ENCODE measurements at places on chromosomes 4 and X. TPM values are rescaled to one million over a fixed set of nuclear protein-coding genes. Genes with fewer than 3 reads are reported as not detected.

DNA sequence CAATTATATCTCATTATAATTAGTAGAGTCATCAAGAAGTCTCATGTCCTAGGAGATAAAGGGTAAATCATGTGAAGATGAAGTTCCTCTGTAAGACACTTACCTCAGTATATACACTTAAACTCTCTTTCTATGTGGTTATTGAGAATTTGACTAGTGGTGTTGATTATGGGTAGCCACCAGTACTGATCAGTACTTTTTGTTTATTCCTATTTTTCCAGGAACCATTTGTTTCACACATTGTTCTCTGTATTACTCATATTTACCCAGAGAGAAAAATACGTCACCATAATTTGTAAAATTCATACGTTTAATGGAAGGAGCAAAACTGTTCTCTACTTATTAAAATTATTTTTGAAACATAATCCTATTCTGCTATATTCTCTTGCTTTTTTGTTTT is 55.8 kb upstream of the PRDM8 start:
- no peak for DNase-seq

Gene KCND1
- total RNA-seq = 2.5 TPM

DNA sequence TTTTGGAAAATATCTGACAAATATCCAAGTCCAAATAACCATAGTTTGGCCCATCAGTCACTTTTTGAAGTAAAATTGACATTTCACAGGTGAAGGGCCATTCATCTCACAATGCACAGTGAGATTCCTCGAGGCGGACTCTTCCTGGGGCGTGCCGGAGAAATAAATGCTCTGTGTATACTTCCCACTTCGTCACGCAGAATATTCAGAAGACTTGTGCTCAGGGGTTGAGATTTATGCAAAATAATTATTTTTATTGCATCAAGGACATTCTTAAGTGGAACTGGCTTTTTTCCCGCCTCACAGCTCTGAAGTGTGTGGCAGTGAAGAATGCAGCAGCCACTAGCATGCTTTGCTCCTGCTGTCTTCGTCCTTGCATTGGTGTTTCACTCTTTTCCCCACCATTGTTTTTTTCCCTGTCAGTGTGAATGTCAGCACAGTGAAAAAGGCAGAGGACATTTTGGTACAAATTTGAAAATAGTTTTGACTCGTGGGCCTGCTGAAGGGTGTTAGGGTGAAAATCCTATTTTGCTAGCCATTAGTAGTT is 70.6 kb downstream of the FAM193A start:
- DNase-seq = no peak

Gene NALF2
- total RNA-seq = not detected

DNA sequence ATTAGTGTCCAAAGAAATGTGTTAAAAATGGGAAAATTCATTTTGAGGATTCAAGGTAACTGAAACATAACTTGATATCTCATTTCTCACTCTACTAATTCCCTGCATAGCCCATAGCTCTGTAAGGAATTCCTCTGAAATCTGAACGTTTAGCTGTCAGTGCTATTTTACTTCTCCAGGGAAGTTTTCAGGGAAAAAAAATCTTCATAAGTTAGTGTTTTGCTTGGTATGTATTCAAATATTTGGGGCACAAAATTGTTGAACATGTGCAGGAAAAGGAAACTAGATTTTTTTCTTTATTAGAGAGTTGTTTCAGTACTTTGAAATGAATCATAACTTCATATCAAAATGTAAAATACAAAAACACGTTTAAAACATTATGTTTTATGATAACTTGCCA is 891.4 kb downstream of the CENPC start:
- no peak for DNase-seq

Gene KIT
- total RNA-seq = 4.9 TPM

DNA sequence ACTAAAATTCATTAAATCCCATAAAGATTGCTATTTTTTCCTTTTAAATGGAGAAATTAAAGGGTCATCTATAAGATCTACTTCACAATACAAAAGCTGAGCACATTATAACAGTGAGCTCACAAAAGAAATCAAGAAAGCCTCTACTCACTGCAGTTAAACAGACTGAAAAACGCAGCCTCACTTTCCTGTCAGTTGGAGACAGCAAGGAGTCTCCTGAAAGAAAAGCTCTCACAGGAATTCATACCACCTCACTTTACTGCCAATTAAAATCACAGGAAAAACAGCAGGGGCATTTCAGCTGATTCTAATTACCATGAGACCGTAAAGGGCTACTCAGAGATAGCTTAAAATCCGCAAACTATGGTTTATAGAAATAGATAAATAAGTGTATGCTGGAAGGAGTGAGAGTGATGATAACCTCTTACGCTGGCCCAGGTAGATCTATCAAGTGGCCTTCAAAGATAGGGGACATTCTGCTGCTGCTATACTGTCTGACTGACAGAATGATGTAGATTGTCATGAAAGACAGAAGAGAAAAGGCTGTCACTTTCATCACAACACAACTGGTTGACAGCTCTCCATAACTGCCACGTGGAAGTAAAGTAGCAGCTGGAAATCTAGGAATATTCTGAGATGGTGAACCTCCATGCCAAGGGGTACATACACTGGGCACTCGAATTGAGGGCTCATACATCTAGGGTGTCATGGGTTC is 1333.7 kb upstream of the DIAPH2 start:
- DNase-seq = no peak

GRCh38 chrX:136046295-136047015 is 61.2 kb downstream of the SLC9A6 start:
- DNase-seq = no peak

Gene ZDHHC15
- total RNA-seq = 3.3 TPM

Gene PLP2
- 103 TPM for total RNA-seq

DNA sequence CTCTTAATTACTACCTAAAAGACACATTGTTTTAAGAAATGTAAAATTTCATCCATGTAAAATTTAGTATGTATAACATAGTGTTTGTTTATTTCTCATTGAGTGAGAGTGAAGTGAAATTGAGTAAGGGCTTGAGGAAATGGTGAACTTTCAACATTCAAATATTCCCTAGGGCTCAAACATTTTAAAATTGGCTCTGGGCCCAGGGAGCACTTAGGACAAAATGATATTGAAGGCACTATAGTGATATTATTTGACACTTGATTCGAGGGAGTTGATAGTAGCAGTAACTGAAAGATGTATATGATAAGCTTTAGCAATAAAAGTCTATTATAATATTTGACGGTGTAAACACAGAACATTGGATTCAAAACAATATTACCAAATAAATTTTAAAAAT is 1244.0 kb upstream of the TENM3 start:
- no peak for DNase-seq

Gene CENPVL2
- total RNA-seq = not detected

GRCh38 chrX:12975670-12975965 is 708 bp downstream of the TMSB4X start:
- DNase-seq = peak; percentile 66

Gene MAP9
- total RNA-seq = 15.2 TPM

DNA sequence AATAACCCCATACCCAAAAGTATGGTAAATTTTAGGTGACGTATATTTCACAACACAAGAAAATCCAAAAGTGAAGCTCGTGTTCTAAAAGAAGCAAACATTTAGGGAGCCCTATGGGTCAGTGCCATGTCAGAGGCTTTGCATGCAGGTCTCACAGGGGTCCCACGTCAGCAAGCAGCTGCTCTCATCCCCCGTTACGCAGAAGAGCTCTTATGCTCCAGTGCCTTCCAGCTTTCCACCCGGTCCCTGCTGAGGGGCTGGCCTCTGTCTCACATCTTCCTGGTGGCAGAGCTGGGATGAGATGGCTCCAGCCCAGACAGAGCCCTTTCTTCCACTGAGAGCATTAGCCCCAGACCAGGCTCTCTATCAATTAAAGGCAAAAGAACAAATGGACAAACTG is 82.0 kb downstream of the IRF2 start:
- no peak for DNase-seq

- no peak for DNase-seq
Measured at GRCh38 chr4:69878250-69878649, 18.3 kb upstream of the SULT1E1 start.

Gene ARHGEF38
- total RNA-seq = 0.40 TPM

- DNase-seq = no peak
Measured at GRCh38 chr4:169621731-169622492, 1.5 kb downstream of the CLCN3 start.

- no peak for DNase-seq
Measured at GRCh38 chr4:5473125-5473524, 235.2 kb downstream of the EVC2 start.

Gene GRIA2
- 16.6 TPM for total RNA-seq

DNA sequence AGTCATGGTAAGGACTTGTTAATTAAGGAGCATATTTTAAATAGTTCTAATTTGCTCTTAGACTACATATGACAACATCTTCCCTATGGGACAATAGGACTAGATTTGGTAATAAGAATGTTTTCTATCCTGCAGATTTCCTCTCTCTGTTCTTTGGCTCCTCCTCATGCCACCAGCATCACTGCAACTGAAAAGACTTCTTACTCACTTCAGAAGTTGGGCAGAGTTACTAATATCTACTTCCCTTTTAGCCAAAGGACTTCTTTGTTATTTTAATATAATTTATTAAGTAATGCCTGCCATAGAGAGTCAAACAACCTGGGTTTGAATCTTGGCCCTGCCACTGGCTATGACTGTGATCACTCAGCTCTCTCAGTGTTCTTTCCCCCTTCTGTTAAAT is 16.4 kb downstream of the MMAA start:
- no peak for DNase-seq

Gene CT47C1
- total RNA-seq = not detected

Gene SMIM10
- 14.2 TPM for total RNA-seq

- no peak for DNase-seq
Measured at GRCh38 chrX:77275392-77275791, 171.8 kb upstream of the FGF16 start.

Gene ZMAT1
- total RNA-seq = 35.0 TPM

DNA sequence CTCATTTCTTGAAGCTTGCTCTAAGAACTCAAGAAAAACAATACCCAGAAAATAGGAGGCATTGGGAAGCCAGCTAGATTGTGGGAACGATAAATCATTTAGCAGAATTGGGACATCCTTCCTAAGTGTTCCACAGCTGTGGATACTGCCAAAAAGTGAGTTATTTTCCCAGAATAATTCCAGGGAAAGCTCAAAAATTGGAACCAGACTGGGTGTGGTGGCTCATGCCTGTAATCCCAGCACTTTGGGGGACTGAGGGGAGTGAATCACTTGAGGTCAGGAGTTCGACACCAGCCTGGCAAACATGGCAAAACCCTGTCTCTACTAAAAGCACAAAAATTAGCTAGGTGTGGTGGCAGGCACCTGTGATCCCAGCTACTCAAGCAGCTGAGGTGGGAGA is 68.2 kb upstream of the GK2 start:
- DNase-seq = no peak

DNA sequence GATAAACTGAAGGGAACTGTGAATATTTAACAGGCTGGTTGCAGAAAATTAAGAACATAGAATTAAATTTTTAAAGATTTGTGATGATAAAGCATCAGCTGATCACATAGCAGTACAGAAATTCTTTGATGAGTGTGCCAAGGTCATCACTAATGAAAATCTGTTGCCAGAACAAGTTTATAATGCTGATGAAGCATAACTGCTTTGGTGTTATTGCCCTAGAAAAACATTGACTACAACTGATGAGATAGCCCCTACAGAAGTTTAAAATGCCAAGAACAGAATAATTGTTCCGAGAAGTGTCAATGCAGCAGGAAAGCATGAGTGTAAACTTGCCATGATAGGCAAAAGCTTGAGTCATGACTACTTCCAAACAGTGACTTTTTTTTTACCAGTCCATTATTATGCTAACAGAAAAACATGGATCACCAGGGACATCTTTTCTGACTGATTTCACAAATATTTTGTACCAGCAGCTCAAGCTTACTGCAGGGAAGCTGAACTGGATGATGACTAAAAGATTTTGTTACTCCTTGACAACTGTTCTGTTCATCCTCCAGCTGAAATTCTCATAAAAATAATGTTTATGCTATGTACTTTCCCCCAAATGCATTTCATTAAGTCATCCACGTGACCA is 1136.6 kb downstream of the FAT4 start:
- DNase-seq = no peak

- DNase-seq = peak; percentile 78
Measured at GRCh38 chr4:183876268-183876934, 28.7 kb upstream of the STOX2 start.

GRCh38 chr4:99447079-99447478 is 11.9 kb upstream of the ADH7 start:
- DNase-seq = no peak

DNA sequence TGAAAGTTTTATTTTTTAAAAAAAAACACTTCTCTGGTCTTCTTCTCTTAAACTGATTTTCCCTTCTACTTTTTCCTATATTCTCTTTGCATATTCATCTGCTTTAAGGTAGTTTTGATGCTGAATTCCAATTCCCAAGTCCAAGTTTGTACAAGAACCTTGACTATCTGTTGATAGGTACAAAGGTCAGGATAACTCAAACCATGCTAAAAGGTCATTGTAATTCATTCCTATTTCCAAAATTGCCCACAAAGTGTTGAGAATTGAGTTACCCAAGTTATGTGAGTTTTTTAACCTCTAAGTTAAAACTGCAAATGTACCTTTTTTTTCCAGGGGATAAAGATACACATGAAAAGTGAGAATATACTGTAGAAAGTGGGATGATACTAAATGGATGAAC is 46.1 kb upstream of the TMEM192 start:
- no peak for DNase-seq

Gene CDKL5
- total RNA-seq = 13.6 TPM

Gene S100G
- total RNA-seq = not detected

Gene ITIH6
- not detected for total RNA-seq

- DNase-seq = no peak
Measured at GRCh38 chrX:39152106-39152649, 350.9 kb downstream of the MID1IP1 start.

Gene AMBN
- total RNA-seq = not detected

GRCh38 chr4:188960411-188961093 is 821.3 kb downstream of the TRIML1 start:
- no peak for DNase-seq

- DNase-seq = no peak
Measured at GRCh38 chr4:183100298-183100599, 1.2 kb downstream of the WWC2 start.

Gene DSPP
- not detected for total RNA-seq
